Neural progenitor cell (in vitro differentiated cells): ENCODE measurements at places on chromosomes 5 and 9. TPM values are rescaled to one million over a fixed set of nuclear protein-coding genes. Genes with fewer than 3 reads are reported as not detected.

GRCh38 chr5:178540526-178540925 lies 49.7 kb downstream of the COL23A1 start:
- no peak for DNase-seq

GRCh38 chr9:1726993-1727759 lies 288.0 kb upstream of the SMARCA2 start:
- DNase-seq, result peak; percentile 42

DNA sequence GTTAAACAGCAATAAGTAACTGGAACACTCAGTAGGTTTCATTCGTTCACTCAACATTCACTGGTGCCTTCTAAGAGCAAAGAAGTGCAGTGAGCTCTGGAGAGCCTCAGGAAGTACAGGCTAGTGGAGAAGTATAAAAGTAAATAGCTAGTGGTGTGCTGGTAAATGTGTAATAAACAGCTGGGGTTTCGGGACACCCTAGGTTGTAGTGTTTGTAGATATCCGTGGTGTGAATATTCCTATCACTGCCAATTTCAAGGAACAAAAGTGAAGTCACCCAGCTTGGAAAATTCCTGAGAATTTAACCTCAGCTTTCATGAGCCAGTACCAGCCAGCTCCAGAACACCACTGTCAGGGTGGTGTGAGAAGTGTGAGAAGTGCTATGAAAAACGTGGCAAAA lies 75.9 kb downstream of the GABBR2 start:
- no peak for DNase-seq

DNA sequence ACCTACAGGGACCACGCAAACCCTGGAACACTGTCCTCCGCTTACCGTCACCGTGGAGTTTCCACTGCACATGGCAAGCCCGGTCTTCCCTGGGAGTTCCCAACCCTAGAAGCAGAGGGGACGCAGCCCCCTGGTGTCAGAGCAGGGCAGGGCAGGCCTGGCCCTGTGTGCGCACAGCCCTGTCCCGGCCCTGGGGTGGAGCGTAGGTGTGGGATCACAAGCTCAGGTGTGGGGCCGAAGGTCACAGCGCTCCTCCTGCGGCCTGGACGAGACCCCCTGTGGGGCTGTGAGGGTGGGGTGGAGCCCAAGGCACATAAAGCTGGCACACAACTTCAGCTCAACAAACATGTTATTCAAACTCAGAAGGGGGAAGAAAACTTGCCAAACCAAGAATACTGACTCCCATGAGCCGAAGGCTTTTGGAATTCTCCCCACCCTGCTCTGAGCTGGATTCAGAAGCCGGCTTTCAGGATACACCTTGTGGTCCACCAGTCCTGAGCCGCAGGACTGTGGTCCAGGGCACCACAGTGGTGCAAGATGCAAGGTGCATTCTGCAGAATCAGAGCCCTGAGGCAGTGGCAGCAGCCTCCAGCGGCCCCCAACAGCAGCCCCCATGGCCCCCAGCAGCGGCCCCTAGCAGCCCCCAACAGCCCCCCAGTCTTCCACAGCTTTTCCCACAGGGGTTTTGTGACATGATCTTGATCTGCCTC lies 11.8 kb upstream of the EXOC3 start:
- peak; percentile 80 for DNase-seq

GRCh38 chr9:116276651-116277121 lies 123.1 kb downstream of the PAPPA start:
- peak; percentile 30 for DNase-seq

- peak; percentile 65 for DNase-seq
Observed at GRCh38 chr9:138103111-138103848, 225.7 kb downstream of the CACNA1B start.

- no peak for DNase-seq
Observed at GRCh38 chr5:133354323-133355185, 257.8 kb downstream of the FSTL4 start.

DNA sequence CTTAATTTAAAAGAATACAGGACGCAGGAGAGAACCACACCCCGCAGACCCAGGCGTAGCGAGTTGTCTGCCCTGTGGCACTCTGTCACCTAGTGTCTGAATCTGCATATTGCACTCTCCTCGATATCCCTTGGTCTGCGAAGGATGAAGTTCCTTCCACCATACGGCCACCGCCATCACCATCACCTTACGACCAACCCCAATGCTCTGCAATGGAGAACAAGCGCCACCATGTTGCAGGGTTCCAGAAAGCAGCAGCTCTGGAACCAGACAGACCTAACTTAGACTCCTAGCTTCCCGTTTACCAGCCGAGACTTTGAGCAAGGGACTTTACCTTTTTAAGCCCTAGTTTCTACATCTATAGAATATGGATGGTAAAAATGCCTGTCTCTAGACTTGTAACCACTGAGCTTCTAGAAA lies 77.4 kb upstream of the DMRT1 start:
- peak; percentile 83 for DNase-seq

Gene WASHC1
- total RNA-seq, result 4.3 and 8.4 TPM in 2 replicates

Gene GFI1B
- total RNA-seq, result 0.28 TPM in 1 of 2 replicates, not detected in the other

Gene SNCAIP
- total RNA-seq, result 4.8 and 5.4 TPM in 2 replicates

Gene UNC13B
- total RNA-seq, result 40.7 and 44.4 TPM in 2 replicates

Gene CDX1
- not detected in 2 replicates for total RNA-seq
